ENCODE measurements at places on chromosomes 12 and 14.

- DNase-seq: no peak
Measured at GRCh38 chr14:27553790-27554189, 956.0 kb upstream of the NOVA1 start.

GRCh38 chr12:39368096-39368495 is 74.8 kb downstream of the KIF21A start:
- no peak for DNase-seq

DNA sequence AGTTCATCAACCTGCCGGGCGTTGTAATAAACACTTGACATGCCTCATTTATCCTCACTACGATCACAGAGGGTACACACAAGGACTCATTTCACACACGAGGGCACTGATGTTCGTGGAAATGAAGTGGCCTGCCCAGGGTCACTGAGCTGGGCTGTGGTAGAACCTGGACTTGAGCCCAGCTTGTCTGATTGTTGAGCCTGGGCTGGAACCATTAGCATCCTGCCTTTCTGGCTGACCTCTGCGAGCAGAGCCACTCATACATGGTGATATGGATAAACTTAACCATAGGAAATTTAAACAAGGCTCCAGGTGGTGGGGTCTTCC is 16.6 kb upstream of the JDP2 start:
- DNase-seq: no peak

DNA sequence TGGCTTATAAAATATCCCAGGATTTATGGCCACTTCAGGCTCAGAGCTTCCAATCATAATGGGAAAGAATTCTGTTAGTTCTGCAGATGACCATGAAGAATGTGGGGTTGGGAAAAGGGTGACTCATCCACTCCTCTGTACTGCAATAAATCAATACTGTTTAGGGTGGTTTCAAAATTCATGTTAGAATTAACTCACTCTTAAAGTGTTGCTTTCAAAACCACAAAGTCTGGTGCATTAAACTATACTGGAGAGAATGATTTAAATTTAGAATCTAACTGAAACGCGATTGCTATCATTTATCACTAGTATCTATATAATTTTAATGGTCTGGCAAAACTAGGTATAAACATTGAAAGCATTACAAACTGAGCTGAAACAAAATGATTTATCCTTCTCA is 798 bp downstream of the CCDC198 start:
- no peak for DNase-seq

GRCh38 chr12:56449622-56449984 is 377 bp upstream of the TIMELESS start:
- DNase-seq: no peak

DNA sequence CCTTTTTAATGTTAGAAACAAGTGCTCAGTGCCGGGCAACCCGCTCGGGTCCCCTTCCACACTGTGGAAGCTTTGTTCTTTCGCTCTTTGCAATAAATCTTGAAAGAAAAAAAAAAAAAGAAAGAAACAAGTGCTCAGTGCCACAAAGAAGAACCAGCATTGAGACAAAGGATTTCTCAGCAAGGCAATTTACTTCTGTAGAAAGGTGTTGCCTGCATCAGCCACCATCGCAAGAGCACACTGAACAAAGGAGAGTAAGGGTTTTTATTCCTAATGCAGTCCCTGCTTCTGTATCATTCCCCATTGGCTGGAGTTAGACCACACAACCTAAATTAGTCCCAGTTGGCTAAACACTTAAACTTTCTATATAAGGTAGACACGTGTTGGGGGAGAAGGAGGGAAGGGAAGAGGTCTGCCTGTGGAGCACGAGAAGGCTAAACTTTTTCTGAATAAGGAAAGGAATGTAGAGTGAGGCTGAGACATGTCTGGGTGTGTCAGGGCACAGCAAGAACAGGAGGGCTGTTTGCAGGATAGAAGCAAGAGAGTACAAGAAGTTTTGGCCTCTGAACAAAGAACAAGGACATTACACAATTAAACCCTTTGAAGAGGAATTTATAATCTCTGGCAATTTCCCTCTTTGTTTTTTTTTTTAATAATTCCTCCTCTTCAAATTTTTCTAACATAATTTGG is 21.4 kb downstream of the KLRF2 start:
- no peak for DNase-seq

DNA sequence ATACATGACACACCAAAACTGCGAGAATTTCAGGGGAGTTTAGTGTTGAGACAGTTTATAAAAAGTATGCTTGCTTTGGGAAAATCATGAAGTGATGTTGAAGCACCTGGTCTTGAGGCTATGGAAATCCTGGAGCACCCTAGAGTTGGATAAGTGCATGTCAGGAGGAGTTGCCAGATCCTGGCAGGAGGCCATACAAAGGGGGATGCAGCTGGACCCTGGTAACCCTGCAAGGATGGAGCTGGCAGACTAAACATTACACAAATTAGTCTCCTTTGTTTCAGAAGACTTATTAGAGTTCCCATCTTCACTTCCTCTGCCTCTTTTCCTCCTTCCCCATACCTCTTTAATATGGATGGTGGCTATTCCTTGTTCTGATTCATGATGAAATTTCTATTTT is 907.0 kb downstream of the BCL11B start:
- no peak for DNase-seq

- DNase-seq: no peak
Measured at GRCh38 chr12:64997858-64998257, 123.2 kb downstream of the WIF1 start.

DNA sequence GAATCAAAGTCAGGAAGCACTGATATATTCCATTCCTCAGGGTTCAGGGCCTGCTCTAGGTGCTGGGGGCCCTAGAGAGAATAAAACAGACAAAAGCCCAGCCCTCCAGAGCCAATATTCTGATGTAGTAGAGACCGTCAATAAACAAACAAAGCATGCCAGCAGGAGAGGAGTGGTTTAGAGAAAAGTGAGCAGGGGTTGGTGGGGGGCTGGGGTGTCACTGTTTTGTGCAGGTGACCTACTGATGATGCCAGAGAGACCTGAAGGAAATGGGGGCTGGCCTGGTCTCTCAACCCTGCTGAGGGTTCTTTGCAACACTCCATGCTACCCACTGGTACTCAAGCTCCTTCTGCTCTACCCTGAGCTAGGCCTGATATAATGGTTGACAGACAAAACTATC is 26.5 kb downstream of the IL26 start:
- DNase-seq: no peak

DNA sequence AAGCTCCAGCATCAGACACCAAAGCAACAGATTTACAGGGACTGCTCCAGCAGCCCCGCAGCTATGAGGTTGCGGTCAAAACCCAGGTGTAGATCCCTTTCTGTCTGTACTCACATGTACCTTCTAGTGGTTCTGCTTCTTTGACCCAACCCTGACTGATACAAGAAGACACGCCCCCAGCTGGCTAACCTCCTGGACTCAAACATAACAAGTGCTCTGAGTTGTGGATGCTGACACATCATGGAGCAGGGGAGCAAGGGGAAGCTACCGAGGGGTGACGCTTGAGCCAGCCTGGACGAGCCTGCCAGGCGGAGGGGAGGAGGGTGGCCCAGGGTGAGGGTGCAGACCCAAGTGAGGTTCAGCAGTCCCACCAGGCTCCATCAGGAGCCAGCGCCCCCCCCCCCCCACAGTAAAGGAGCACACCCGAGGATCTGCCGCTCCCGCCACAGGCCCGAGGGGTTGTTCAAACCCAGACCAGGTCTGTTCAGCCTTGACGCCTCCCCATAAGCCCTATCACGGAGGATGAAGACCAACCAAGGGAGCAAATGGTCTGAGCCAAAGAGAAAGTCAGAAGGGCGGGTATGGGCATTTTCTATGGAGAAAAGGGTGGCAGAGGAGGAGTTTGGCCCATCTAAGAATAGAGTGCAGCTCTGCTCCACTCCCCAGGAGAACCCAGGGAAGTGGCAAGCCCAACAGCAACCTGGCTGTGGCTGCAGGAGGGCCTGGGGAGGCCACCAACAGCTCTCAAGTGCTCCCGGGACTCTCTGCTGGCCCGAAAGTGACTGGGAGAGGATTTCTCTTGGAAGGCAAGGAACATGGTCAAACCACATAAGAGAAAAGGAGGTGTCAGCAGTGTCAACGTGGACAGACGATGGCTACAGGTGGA is 229.4 kb downstream of the BCL11B start:
- DNase-seq: no peak

GRCh38 chr12:90745211-90745610 is 209.8 kb downstream of the CCER1 start:
- DNase-seq: no peak

GRCh38 chr12:62260733-62261683 is 804 bp downstream of the USP15 start:
- DNase-seq: peak; percentile 22

GRCh38 chr12:105138248-105138647 is 30.7 kb downstream of the WASHC4 start:
- no peak for DNase-seq

DNA sequence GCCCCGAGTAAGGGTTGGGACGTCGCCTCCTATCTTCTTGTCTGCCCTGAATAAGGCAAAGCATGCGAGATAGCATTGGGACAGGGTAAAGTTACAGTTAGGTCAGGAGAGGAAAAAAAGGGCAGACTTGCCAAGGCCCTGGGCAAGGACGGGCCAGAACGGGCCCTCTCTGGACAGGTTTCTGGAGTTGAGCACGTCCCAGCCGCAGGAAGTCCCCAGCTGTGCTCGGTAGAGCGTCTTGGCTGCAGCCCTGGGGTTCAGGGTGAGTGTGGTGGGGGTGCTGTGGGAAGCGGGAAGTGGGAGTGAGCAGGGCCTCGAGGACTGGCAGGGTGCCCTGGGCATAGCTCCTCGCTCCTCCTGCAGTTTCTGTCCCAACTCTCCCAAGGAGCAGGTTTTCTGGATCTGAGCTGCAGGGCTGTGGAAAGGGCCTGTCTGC is 5.4 kb downstream of the RPS6KL1 start:
- no peak for DNase-seq

GRCh38 chr14:74579447-74580274 is 32.4 kb downstream of the LTBP2 start:
- no peak for DNase-seq

GRCh38 chr14:35045798-35046047 is 349 bp upstream of the FAM177A1 start:
- no peak for DNase-seq

DNA sequence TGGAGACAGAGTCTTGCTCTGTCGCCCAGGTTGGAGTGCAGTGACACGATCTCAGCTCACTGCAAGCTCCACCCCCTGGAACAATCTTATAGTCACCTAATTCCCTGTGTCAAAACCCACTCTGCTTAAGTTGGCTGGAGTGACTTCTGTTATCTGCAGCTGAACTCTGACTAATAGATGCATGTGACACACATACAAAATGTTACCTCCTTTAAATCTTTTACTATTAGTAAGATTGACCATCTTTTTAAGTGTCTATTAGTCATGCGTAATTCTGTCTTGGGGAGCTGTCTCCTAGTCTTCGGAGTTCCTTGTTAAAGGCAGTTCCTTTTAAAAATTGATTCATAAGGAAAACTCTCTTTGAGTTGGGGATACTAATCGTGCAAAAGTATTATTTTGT is 7.4 kb downstream of the IFI27L1 start:
- no peak for DNase-seq

DNA sequence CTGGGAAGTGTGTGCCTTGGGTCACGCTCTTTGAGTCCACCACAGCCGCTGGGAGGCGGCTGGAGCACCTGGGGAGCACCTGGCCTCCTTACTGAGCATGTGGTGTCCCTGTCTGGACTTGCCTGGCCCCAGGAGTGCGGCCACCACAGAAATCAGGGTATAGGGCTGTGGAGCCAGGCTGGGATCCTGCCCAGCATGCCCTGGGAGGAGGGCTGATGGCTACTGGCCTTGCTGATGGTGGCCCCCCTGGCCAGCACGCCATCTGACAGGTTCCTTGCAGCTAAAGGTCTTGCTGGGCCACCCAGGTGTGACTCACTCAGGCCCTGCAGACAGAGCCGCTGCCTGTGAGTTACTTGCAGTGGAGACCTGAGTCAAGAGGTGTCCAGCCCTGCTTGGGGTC is 6.0 kb downstream of the ULK1 start:
- no peak for DNase-seq

DNA sequence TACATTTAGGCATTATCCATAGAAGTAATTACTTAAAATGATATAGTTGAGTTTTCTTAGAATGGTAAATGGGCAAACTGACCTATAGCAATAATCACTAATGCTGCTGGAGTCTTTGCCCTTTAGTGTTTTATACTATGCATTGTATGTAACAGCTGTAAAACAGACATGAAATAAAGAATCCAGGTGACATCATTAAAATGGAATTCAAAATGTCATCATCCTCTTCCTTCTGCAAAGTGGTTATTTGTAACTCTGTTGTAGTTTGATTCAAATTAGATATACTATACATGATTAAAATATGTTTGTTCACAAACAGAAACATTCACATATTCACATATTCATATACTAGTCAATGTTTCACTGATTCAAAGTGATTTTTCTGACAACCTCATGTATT is 598.8 kb downstream of the SLC16A7 start:
- DNase-seq: no peak

DNA sequence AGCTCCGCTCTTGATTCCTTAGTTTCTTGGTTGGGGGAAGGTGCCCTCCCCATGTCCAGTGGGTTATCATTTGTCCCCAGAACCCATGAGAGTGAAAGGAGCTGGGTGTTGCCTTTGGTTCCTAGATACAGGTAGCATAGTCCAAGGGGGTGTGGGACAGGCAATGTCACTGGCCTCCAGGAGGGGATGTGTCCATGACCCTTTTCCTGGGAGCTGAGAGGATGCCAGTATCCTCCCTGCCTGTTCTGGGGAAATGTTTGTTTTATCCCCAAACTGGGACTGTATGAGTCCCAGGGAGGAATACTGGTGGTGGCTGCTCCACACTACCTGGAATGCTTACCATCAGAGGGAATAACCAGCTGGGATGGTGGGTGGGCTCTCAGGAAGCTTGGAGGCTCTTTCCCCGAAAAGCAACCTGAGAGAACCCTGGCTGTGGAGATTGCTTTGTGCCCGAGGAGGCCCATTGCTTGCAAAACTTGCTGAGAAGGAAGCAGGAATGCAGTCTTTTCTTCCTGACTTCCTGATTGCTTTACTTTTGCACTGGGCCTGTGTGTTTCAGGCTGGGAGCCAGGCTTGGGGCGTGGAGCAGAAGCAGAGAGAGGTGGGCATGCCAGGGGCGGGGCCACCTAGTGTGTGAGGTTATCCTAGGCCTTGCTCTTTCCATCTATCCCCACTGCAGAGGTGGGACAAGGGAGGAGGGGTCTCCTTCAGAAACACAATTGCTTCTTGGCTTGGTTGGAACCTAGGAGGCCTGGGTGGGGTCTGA is 715 bp upstream of the SLC10A1 start:
- no peak for DNase-seq

DNA sequence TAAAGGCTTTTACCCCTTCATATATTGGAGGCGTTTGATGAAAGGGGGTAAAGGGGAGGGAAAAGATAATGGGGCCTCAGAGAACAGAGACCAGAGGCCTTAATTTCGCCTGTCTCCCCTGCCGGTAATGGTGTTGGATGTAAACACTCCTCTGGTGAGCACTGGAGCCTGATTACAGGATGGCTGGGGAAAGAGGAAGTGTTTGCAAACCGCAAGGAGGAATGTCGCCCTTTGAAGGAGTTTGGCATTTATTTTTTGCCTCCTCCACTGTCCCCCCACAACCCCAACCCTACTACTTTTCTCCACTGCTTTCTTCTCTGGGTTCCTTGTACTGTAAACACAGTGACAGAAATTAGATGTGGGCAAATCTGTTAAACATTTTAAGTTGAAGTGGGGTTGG is 211.9 kb upstream of the TBX3 start:
- no peak for DNase-seq

Data from activated CD4-positive, alpha-beta T cell treated with anti-CD3 and anti-CD28 coated beads, Interleukin-2, amount 50 U/mL, for 24 hours (primary cell).